ENCODE measurements at places on chromosomes 2 and 18.

- no peak for DNase-seq
These were observed 370.8 kb downstream of the OSR1 start for GRCh38 chr2:18987592-18988073.

DNA sequence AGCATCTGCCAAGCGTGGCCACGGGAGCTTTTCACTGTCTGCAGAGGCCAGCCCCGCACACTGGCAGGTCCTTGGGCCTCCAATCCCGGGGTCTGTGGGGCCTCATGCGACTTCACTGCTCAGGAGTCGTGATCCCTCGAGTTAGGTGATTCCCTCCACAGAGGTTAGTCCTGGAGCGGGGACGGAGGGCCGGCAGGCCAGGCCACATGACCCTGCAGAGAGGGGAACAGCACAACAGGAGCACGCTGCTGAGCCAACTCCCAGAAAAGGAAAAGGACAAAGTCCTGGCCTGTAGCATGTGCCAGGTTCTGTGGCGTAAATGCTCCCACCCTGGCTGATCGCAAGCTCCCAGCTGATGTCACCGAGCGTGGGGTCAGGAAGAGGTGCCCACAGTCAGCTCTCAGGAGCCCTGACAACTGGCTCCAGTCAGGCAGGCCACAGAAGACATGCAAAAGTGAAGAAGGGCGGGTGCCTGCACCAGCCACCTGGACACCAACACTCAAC lies 15.3 kb upstream of the PRLH start:
- DNase-seq: no peak

DNA sequence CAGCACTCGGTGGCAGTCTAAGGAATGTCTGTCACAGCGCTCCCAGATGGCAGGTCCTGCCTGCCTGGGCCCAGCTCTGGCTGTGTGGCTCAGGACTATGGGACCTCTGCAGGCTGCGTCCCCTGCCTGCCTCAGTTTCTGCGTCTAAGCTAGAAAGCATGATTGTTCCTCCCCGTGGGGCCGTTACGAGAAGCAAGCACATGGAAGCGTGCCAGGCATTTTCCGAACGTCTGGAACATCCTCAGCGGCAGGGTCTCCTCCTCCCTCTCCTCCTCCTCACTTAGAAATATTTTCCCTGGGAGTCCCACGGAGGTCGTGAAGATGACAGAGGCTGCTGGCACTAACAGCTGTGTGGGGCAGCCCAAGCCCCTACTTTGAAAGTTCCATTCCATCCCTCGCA lies 43.3 kb downstream of the LRRFIP1 start:
- no peak for DNase-seq

DNA sequence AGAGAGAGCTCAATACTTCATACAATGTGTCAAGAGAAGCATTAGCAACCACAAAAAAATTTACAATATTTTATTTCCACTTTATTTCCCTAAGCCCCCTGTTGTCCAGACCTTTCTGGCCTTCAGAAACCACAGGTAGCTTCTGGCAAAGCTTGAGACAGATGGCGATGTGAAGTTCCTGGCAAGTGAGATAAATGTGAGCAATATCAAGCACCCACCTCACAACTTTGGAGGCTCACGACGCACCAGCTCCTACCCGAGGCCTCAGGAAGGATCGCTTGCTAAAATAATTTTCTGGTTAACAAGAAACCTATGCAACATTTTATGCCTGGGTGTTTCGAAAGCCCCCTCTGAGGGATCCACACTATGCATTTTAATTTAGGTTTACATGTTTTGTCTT lies 158.1 kb upstream of the CHAC2 start:
- DNase-seq: no peak

DNA sequence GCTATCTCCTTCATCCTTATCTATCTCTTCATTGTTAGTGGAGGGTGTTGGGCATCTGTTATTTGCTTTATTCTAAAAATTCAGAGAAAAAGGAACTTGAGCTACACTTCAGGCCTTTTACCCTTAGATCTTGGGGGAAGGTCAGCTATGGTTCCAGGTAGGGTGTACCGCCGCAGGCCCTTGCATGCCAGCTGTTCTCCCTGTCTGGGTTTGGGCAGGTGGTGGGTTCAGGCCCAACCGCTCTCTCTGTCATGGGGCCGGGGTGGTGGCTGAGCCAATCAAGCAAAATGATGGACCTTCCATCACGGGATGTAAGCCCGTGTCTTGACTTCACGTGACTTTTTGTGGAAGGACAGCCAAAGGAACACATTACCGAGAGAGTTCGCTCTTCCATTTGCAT lies 231.1 kb downstream of the LDLRAD4 start:
- DNase-seq: no peak

- DNase-seq: no peak
These were observed 3.8 kb downstream of the VPS54 start for GRCh38 chr2:64015391-64015790.

DNA sequence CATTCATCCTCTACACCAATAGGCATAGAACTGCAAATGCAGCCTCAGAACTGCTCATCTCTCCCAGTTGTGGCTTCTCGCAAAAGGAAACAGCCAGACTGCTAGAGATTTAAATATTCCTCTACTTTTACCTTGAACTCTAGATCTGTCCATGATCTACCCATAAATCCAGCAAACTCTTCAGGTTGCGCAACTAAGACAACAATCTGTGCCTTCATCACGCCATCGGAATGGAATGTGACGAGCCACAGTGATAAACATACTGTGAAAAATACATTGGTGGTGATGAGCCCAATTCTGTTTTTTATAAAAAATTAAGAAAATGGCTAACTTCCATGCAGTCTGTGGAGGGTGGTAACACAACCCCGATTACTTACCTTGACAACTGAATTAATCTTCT lies 626.7 kb downstream of the LRRTM4 start:
- no peak for DNase-seq

GRCh38 chr18:72811047-72811446 lies 56.7 kb downstream of the NETO1 start:
- no peak for DNase-seq

- no peak for DNase-seq
These were observed 4.5 kb downstream of the RHOB start for GRCh38 chr2:20451341-20451740.

GRCh38 chr2:59302683-59303082 lies 1061.6 kb upstream of the FANCL start:
- DNase-seq: no peak

DNA sequence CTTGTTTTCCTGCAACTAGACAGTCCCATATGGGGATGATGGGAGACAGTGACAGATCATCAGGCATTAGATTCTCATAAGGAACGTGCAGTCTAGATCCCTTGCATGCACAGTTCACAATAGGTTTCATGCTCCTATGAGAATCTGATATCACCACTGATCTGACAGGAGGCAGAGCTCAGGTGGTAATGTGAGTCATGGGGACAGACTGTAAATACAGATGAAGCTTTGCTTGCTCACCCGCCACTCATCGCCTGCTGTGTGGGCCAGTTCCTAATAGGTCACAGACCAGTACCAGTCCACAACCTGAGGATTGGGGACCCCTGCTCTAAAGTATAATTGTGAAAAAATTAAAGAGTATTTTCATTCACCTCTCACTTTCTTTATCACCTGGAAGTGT lies 23.6 kb upstream of the RAB1A start:
- no peak for DNase-seq

DNA sequence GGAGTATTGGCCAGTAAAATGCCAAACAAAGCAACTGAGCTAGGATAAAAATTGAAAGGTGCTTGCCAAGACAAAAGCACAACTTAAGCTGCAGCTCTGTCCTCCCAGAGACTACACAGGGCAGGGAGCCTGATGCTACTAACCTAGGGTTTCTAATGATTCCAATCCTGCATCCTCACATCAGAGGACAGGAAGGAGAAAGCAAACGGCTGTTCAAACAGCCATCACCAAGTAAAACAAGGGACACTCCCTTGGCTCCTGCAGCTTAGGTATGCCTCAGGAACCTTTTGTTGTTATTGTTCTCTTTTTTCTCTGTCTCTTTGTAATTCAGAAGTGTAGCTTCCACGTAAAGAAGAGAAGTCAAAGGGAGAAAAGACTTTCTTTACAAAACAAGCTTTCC lies 99.5 kb downstream of the TCF4 start:
- peak; percentile 59 for DNase-seq

- DNase-seq: no peak
These were observed 326.3 kb downstream of the TSN start for GRCh38 chr2:122081751-122082150.

GRCh38 chr2:120940726-120941256 lies 205.1 kb downstream of the GLI2 start:
- DNase-seq: no peak

DNA sequence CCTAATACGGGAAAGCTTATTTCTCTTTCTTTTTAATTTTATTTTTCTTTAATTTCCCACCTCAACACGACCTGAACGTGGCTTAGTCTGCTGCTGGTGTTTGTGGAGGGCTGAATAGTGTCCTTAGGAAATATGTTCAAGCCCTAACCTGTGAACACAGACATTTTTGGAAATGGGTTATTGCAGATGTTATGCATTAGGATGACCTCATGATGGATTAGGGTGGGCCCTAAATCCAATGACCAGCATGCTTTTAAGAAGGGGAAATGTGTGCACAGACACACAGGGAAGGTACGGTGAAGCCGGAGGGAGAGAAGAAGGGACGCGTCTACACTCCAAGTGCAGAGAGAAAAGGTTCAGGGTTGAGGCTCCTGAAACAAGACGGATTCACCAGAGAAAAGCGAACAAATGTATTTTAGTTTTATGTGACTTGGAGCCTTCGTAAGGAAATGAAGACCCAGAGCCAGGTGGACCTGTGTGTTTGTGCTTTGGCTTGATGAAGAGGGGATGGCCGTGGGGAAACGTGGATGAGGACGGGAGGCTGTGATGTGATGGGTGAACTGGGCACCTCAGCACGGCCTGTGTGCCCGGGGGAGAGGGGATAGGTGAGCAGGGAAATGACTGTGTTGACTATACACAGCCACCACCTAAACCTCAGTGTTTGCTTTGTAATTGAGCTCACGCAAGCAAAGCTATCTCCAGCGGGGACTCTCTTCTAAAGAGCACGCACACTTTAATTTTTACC lies 37.5 kb downstream of the RTP5 start:
- DNase-seq: no peak

GRCh38 chr2:44573996-44574395 lies 212.2 kb downstream of the CAMKMT start:
- no peak for DNase-seq

DNA sequence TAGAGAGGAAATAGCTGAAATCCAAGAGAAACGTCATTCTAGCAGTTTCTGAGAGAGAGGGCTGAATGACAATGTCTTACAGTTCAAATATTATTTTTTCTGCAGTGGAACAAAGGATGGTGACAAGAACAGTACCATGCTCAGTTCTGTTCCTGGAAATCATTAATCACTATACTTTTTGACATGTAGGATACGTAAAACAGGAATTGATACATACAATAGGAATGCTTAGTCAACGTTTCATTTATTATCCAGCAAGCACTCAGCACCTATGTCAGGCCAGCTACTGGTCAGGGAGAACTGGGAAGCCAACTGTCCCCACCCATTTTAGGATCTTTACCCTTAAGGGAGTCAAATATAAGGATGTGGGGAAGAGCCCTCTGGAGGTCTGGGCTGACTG lies 114.7 kb downstream of the DHRS9 start:
- no peak for DNase-seq

- no peak for DNase-seq
These were observed 10.8 kb upstream of the MYO1B start for GRCh38 chr2:191234376-191234775.

- no peak for DNase-seq
These were observed 29.6 kb upstream of the SNTG2 start for GRCh38 chr2:920999-921398.

DNA sequence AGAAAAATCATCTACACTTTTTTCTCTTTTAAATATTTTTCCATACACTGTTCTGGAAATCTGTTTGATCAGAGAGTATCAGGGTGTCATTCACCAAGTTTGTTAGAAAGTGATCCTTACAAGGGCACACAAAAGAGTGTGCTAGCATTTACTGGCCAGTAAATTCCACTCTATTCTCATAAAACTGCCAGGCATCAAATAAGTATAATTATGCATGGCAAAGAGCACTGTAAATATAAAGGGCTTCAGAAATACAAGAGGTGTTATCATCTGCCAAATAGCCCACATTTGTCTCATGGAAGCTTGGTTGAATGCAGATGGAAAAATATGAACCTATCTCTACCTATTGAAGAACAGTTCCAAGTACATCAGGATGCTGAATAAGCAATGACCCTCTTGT lies 847.3 kb upstream of the ACVR2A start:
- no peak for DNase-seq

GRCh38 chr2:217293046-217293445 lies 433.2 kb upstream of the TNP1 start:
- DNase-seq: no peak

DNA sequence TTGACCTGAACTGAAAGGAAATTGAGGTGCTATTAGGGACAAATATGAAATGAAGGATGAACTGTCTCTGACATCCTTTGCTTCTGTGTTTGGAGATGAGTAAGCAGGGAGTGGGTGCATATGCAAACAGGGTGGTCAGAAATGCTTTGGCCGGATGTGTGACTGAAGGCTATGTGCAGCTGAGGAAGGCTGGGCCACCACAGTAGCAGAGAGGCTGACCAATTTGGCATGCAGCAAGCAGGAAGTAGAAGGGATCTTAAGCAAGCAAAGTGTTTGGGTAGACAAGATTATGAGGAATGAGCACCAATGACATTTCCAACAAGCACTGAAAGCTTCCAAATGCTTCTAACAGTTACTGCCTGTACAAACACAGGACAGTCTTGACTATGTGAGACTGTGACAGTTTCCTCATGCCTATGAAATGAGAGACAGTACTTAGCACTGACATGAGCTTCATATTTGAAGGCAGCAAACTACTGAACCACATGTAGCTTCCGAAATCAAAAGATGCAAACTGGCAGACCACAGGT lies 3.3 kb upstream of the ACTR3 start:
- no peak for DNase-seq

DNA sequence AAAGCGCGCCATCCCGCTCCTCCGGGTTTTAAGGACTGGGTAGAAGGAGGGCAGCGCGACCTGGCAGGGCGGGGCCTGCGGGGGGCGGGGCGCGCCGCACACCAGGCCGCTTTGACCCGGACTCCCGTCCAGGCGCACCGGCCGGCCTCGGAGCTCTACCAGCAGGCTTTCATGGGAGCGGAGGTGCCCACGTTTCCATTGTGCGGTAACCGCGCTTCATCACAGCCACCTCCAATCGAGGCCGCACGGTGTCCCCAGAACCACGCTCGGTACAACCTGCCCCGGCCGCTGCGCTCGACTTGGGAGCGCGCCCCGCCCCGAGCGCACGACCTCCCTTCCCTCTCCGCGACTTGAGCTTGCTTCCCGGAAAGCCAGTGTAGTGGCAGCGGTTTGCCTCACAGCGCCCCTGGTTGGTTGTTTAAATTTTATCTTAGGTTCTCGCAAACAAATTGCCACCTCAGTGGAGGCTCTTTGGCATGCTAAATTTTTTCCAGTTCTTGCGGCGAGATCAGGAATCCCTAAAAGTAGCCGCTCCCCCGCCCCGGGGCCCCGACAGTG lies 280 bp upstream of the CYP1B1 start:
- no peak for DNase-seq

All from NCI-H2081 treated with DMSO at 0.1 percent for 48 hours (cell line).